ENCODE measurements at places on chromosomes 2 and 18. TPM values are rescaled to one million over a fixed set of nuclear protein-coding genes. Genes with fewer than 3 reads are reported as not detected.

Gene RTKN
- total RNA-seq: 42.1 TPM

DNA sequence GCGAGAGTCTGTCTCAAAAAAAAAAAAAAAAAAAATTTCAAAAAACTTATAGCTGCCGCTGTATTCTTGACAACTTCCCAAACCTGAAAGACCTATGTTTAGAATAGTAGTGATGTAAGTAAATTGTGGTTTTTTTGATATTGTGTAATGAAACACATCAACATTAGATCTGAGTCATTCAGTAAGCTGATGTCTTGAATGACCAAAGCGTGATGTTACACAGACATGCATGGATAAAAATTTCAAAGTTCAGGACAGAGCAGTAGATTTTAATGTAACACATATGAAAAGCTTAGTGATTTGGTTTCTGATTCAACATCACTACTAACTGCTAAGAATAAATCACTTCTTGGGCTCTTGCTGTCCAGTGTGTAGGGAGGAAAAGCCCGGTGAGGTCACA lies 69.3 kb upstream of the MEX3C start:
- DNase-seq: no peak

DNA sequence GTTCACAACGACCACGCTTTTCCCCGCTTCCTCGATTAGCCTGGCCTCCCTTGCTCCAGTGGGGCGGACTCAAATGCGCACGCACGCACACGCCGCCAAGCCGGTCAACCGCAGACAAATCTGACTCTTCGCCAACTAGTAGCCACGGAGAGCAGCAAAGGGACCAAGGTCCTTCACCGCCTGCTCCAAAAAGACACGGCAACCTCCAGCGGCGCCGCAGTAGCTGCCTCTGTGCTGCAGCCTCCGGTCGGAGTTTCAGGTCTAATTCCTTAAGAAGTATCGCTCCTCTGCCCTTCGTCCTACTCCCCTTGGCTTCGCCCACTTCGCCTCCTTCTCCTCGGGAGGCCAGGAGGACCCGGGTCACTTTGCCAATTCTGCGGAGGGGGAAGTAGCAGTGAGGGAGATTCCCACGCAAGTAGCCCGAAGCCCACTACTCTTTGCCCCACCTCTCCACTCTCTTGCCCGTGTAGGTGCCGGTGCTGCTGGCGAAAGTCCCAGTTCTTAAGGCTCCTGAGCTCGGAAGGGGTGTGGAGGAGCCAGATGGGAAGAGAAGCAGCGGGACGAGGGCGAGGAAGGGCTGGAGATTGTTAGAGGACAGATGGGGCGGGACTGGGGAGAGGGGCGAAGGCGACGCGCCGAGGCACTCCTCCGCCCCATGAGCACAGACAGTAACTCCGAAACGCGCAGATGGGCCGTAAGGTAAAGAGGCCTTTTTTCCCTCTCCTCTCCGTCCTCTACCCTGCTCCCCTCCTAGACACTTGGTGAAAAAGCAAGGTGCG lies 615 bp downstream of the AKAIN1 start:
- no peak for DNase-seq

DNA sequence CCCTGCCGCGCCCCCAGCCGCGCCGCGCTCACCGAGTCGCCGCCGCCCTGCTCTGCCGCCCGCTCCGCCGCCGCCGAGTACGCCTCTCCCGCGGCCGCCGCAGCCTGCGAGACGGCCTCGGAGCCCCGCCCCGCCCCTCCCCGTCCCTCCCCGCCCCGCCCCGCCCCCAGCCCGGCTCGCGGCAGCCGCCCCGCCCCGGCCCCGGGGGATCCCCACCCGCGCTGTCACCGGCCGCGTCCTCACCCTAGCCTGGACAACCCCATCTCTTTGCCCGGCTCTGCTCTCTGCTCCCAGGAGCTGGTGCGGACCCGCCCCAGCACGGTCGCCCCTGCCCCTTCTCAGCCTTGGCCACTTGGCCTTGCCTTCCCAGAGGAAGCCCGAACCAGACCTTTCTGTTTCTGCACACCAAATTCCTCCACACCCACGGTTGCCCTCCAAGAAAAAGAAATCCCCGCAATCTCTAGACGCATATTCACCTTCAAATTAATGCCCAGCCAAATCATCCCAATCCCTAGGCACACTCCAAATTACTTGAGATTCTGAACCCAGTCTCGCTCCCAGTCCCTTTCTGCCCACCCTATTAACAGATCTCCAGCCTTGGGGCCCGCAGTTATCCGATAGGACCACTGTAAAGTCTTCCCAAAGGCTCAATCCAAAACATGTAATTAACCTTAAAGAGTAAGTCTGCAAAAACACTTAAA lies at the start of gene CYRIA:
CYRIA (minus strand) TSS at position 87 of the 701 bp plus-strand sequence. CDS start 77,715 bp downstream, outside the sequence.
- peak; percentile 72 for DNase-seq

Gene TXNDC2
- total RNA-seq: not detected

GRCh38 chr18:453400-453799 lies 47.1 kb downstream of the COLEC12 start:
- no peak for DNase-seq

GRCh38 chr18:57727952-57728807 lies 74.9 kb downstream of the ATP8B1 start:
- peak; percentile 41 for DNase-seq

DNA sequence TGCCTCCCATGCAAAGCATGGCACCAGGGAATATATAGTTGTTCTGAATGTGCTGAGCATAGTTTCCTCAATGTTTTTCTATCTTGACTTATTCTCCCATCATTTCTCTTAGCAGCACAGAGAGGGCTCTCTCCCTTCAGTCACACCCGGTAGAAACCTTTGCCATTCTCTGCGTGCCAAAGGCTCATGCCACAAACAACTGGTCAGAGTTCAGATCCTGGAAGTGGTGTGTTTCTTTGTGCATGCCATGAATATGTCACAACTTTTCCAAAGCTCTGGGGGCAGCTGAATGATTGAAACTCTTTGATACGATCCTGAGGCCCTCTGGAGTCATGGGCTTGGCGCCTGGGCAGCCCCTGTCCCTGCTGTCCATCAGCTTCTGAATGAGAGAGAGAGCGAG lies 28.0 kb upstream of the EDAR start:
- no peak for DNase-seq

Gene RGPD6
- 54.0 TPM for total RNA-seq

GRCh38 chr2:241797441-241798080 lies 11.4 kb upstream of the NEU4 start:
- DNase-seq: no peak

GRCh38 chr2:204336153-204336744 lies 209.0 kb upstream of the PARD3B start:
- DNase-seq: no peak

Gene RRM2
- 20.3 TPM for total RNA-seq

DNA sequence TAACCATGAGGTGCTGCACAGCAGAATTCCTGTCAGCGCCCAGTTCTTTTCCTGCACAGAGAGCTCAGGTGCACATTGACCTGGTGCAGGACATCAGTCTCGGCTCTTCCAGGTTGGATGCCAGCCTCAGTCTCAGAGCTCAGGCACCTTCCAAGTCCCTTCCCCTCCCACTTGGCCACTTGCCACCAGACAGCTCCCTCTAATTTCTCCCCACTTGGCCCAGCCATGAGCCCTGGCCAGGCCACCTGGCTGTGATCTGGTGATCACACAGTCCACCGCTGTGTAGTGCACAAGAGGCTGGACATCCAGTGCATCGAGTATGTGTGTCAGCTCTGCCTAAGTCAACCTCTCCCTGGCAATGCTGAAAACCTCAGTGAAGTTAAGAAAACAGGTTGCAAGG lies 336.6 kb upstream of the MYT1L start:
- no peak for DNase-seq

GRCh38 chr2:65039640-65040039 lies 16.6 kb upstream of the CEP68 start:
- no peak for DNase-seq

DNA sequence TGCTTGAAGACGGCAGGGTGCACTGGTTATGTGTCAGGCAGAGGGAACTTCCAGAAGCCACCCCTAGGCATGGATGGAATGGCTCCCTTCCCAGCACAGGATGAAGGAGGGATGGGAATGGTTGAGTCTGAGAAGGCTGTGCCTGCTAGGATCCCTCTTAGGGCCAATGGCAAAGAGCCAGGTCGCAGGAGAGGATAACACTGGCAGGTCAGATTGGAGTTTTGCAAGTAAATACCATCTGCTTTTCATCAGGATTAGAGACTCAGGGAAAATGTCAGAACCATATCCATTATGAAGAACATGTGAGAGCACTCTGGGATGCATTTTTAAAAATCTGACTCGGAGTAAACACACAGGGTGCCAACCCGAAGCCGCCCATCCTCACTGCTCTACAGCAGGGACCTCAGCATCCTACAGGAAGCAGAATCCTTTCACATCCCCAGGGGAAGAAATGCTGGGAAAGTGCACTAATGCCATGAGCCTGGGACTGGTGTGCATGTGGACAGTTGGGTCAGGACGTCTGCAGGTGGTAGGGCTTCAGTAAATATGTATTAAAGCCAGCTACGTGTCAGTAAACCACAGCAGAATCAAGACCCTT lies 139.9 kb downstream of the MYT1L start:
- DNase-seq: no peak

Gene ADRA2B
- 5.2 TPM for total RNA-seq

DNA sequence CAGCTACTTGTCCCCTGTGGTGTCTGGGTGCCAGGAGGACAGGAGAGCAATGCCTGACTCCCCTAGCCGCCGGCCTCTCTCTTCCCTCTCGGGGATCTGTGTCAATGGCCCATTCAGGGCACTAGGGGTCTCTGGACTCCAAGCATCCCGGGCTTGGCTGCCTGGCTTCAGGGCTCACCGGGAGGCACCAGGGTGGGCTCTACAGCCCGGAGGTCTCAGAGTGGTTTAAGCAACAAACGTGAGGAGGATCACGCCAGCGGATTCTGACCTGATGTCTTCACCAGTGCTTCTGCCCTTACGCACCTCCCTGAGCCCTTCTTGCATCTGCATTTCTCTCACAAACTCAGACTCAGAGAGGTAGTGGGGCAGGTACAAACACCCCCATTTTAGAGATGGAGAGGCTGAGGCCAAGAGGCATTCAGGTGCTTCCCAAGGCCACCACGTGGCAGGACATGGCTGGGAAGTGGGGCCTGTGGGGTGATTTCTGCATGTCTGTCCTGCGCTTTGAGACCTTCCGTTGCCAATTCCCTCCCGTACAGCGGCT lies 243.0 kb downstream of the CELF4 start:
- DNase-seq: peak; percentile 71

Gene IL1R2
- 5.7 TPM for total RNA-seq

GRCh38 chr2:162914161-162914560 lies 75.6 kb upstream of the KCNH7 start:
- no peak for DNase-seq

DNA sequence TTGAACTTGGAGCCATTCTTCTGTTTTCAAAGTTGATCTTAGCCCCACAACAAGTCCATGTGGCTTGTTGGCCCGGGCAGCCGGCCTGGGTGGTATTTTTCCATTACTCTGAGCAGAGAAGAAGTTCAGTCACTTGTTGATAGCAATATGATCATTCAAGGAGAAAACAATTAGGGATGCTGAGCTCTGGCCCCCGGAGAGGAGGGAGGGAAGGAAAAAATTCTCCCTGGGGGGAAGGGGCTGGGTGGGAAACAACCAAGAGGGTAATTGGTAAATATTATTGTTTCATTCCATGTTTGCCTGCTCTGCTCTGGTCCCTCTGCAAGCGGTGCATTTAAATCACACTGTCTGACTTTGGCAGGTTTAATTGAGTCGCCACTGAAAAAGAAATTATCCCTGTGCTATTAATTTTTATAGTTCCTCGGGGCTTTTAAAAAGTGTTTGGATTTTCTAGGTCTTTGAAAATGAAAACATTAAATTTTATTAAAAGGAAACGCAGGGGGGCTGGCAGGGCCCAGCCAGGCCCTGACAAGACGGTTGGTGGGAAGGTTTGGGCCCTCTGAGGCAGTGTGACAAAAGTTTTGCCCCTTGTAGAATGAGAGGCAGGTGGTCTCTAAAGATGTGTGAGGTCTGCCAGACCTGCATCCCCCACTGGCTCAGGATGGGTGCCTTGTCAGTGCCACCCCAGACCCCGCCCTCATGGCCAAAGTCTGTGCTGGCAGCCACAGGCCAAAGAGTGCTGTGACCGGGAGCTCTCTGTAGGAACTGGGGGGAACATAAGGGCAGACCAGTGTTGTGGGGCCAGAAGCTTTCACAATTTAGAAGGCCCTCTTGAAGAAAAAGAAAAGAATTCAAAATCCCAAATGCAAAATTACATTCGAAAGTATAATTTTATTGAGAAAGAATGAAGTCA lies 52.5 kb upstream of the SLC14A2 start:
- no peak for DNase-seq

- DNase-seq: no peak
Observed at GRCh38 chr2:46716927-46717326, 198.7 kb downstream of the MCFD2 start.

DNA sequence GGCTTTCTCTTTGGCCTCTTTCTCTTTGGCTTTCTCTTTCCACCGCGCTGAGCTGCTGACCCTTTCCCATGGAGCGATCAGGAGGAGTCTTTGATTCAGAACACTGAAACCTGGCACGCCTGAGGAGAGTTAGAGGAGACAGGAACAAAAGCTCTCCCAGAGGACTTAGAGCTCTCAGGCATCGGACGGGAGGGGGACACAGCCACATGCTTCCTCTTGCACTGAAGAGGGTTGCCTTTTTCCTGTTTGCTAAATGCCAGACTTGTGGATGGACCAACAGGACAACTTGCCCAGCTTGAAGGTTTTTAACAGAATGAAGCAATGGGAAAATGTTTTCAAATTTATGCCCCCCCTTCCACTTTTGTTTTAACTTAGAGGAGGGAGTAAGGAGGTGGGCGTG lies 3.6 kb upstream of the PTPN18 start:
- DNase-seq: no peak

Gene ITGB6
- 61.3 TPM for total RNA-seq

Gene DNPEP
- 33.4 TPM for total RNA-seq

DNA sequence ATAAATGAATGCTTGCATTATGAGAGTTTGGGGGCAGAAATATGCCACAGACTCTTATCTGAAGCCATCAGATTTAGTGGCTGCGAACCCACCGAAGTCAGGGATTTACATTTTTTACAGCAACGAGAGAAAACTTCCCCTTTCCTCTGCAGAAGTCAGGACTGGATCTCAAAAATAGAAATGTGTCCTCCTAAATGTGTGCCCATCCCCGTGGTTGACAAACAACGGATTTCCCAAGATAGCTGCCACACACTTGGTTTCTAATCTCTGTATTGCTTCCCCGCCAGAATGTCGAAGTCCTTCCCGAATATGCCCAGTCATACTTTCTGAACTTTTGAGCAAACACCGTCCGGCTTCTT lies 879 bp upstream of the ADAM23 start:
- DNase-seq: no peak

DNA sequence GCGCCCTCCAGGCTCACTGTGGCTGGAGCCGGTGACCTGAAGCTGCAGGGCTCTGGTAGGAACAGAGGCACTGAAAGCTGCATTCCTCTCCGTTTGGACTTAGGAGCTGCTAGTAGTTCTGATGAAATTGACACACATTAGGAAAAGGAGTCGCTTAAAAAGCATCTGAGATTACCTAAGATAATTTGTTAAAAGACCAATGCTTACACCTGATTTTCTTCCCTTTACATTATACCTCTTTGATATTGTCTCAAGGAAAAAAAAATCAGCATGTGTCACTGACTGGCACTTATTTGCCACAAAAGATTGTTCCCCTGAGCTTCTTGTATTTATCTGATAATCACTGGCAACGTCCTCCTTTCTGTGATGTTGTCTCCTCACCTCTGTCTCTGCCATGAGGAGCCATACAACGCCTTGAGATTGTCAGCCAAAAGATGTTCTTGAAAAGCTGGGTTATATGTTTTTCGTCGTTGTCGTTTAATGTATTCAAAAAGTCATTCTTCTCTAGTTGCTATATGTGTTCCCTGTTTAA lies 618 bp upstream of the CHN1 start:
- no peak for DNase-seq

GRCh38 chr2:3264010-3264744 lies 113.4 kb downstream of the EIPR1 start:
- no peak for DNase-seq

Gene SH3BP4
- total RNA-seq: 20.0 TPM
